ENCODE measurements at places on chromosomes 3 and 15.

GRCh38 chr3:30657914-30658313, 51.5 kb downstream of the TGFBR2 start:
- no peak for DNase-seq

- DNase-seq: no peak
Measured at GRCh38 chr3:156036258-156037053, 83.9 kb upstream of the KCNAB1 start.

DNA sequence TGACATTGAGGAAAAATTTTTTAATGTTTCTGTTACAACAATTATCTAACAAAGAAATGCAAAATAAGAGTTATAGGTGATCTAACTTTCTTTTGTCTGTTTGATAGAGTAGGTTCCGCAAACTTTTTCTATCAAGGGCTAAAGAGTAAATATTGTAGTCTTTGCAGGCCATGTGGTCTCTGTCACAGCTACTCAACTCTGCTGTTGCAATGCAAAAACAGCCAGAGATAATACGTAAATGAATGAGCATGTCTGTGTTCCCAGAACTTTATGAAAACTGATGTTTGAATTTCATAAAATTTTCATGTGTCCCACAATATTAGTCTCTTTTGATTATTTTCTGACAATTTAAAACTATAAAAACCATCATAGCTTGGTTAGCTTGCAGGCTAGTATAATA, 73.3 kb downstream of the SLC24A1 start:
- DNase-seq: no peak

GRCh38 chr15:72685301-72685924, 569 bp downstream of the HIGD2B start:
- DNase-seq: no peak

DNA sequence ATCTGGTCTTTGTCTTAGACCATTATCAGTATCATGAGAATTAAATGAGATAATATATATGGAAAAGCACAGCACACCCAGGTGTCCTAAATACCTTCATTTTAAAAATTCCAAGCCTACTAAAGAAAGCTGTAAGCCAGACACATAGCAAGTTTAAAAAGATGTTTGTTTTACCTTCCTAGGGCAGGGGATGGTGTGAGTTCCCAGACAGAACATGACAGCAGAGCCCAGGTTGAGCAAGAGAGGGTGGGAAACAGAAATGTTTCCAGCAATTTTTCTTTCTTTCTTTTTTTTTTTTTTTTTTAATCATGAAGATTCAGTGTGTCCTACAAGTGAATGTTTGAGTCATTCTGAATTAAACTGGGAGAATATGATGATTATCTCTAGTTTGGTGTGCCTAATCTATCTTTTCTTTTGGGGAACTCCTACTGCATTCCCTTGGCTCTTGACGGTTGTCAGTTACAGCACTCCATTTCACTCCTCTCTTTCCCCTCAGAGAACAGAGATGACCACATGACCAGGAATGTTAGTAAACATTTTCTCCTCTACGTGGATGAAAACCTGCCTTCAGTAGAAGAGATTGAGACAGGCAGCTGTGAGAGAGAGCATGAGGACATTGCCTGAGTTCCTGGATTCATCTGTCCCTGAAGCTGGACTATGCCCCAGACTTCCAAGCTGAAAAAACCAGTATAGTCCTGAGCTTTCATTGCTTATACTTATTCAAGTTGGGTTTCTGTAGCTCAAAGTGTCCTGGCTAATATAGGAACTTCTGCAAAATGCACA, 54.5 kb upstream of the ARL14 start:
- no peak for DNase-seq

- no peak for DNase-seq
Measured at GRCh38 chr15:58413253-58413652, 18.5 kb upstream of the LIPC start.

DNA sequence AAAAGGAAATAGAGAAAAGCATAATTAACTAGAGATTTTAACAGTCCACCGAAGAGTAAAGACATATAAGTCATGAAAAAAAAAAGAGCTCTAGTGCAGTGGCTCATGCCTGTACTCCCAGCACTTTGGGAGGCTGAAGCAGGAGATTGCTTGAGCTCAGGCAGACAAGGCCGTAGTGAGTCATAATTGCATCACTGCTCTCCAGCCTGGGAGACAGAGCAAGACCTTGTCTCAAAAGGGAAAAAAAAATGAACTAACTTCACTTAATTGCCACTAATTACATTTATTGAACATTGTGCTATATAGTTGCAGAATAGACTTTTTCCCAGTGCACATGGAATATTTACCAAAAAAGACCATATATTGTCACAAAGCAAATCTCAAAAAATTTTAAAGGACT, 221.8 kb downstream of the CBLB start:
- DNase-seq: peak; percentile 71

- peak; percentile 66 for DNase-seq
Measured at GRCh38 chr15:38038659-38039442, 104.4 kb downstream of the TMCO5A start.

GRCh38 chr3:51282931-51283330, 102.2 kb upstream of the MANF start:
- no peak for DNase-seq

GRCh38 chr3:4856136-4856535, 123.1 kb upstream of the BHLHE40 start:
- no peak for DNase-seq

DNA sequence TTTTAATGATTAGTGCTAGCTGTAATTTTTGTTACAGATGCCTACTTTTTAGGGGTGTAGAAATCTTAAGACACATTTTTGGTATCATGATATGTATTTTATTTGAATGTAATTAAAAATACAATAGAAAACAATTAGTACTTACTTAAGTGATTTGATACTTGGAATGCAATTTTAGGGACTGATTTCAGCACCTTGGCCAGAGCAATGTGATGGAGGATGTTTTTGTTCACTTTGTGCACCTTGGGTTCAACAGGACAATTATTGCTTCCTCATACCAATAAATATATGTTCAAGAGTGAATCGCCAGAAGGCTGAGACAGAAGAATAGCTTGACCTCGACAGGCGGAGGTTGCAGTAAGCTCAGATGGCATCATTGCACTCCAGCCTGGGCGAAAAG, 22.3 kb downstream of the GMNC start:
- no peak for DNase-seq

GRCh38 chr3:141795276-141795675, 32.1 kb downstream of the GRK7 start:
- DNase-seq: no peak

DNA sequence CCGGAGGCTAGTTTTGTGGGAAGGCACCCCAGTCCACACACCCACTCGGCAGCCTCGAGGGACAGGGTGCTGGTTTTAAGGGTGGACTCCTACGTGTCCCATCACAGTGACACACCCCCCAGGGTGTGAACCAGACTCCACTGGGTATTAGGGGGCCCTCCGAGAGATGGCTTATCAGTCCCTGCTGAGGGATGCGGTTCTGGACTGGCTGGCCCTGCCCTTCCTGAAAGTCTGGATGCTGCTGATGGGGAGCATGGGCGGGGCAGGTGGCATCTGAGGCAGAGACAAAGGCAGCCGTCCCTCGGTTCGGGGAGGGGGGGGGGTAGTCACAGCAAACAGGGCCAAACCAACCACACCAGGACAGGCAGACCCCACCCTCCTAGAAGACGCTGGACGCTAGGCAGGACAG, 939 bp upstream of the ULK3 start:
- no peak for DNase-seq

GRCh38 chr3:107367353-107367752, 9.9 kb upstream of the CCDC54 start:
- peak; percentile 66 for DNase-seq

GRCh38 chr3:151722856-151723255, 10.9 kb upstream of the AADACL2 start:
- no peak for DNase-seq

GRCh38 chr3:194654443-194654842, 17.5 kb downstream of the LSG1 start:
- DNase-seq: no peak

DNA sequence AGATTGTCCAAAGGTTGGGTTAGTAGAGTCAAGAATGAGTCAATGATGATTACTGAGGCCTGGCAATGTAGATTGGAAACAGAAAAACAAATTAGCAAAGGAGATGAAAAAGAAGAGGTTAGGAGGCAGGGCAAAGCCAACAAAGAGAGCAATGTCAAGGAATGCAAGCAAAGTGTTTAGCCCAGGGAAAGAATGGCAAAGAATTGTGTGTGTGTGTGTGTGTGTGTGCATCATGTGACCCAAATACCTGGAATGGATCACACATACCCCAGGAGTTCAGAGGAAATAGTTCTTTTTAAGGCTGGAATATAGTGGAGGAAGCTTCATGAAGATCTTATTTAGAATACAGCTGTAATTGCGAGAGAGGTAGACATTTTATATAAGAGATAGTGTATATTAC, 831.7 kb upstream of the ARPP21 start:
- DNase-seq: no peak

DNA sequence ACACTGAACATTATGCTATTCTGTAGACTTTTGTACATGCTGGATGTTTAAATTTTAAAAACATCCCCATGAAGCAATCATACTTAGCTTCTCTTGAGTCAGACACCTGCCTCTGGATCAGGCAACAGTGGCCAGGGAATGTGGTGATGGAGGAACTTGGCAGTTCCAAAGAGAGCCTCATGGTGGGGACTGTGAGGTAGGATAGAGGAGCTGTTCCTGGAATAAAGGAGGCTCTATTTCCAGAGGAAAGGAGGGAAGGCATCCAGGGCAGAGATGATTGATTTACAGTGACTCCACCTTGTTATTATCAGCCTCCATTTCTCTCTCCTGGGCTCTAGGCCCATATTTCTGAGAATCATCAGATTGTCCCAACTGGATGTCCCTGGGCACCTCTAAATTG, 35.0 kb upstream of the ABHD17C start:
- DNase-seq: peak; percentile 34

GRCh38 chr3:6396631-6397030, 464.3 kb upstream of the GRM7 start:
- no peak for DNase-seq

GRCh38 chr3:89847955-89848354, 740.5 kb downstream of the EPHA3 start:
- DNase-seq: no peak

- DNase-seq: no peak
Measured at GRCh38 chr3:186067360-186068242, 41.3 kb downstream of the ETV5 start.

DNA sequence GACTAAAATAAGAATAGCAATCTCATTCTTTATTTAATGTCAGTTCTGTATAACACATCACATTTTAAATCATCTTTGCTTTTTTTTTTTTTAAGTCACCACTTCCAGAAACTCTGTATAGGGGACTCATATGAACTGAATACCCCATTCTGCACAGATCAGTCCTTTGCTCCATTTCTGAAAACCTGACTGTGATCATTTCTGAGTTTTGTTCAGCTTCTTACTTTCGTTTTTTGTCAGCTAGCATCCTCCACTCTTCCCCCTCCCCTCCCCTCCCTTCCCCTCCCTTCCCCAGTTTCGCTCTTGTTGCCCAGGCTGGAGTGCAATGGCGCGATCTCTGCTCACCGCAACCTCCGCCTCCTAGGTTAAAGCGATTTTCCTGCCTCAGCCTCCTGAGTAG, 49.8 kb upstream of the SGO1 start:
- no peak for DNase-seq

DNA sequence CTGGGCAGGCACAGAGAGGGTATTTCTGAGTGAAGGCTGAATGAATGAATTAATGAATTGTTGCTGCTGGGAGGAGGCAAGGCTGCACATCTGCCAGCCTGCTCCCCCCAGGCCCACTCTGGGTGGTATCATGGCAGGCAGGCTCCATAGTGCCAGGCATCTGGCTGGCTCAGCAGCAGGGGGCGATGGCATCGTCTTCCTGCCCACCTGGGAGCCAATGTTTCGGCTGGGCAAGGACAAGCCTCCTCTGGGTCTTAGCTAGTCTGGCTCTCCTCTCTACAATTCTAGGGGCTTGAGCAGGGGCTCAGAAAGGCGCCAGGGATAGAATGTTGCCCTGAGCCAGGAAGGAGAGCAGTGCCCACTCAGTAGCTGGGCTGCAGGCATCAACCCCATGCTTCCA, 1.7 kb upstream of the TLR9 start:
- no peak for DNase-seq

- DNase-seq: no peak
Measured at GRCh38 chr3:143224716-143225115, 105.1 kb downstream of the CHST2 start.

DNA sequence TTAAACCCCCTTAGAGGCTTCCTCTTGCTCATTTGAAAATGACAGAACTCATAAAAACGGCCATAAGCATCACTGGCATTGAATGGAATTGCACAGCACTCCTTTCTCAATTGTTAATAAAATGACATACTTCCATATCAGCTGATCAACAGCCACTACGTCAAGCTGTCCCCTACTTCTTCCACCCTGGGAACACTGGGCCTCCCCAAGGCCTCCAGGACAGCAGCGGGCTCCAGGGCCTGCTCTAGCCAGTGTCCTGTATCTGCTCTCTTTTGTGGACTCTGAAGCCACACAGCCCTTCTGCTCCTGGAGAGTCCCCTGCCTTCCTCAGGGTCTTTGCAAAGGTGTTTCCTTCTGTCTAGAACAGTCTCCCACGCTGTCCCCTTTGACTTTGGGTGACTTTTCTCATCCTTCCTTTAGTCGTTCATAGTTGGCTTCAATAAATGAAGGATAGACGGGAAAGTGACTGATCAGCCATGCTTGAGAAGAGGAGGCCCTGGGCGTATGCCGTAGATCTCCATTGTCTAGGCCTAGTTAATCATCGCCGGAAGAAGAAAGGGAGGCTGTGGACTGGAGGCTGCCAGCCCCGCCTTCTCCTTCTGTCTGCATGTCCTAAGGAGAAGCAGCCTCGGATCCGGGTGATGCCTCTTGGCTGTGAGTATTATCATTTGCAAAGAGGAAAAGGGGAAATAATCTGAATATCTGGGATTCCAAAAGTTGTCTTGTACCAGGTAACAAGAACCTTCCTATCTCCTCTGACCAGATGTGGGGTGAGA, 4.7 kb upstream of the THSD4 start:
- no peak for DNase-seq

DNA sequence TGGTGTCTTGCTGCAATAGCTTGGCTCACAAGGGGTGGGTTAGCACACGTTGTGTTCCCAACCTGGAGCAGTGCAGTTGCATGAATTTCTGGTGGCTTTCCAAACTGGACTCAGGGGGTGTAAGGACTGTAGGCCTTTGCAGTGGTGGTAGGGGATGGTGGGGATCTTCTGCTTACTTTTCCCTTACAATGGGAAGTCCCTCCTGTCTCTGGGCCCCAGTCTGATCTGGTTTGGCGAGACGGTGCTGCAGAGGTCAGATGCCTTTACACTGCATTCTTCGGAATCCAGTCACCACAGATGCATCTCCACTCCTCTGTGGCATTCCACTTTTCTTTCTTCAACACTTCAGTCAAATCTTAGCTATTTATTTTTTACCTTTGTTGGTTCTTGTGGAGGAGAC, 132.1 kb downstream of the DOCK3 start:
- no peak for DNase-seq

- DNase-seq: no peak
Measured at GRCh38 chr3:12750658-12751071, 8.4 kb downstream of the TMEM40 start.

DNA sequence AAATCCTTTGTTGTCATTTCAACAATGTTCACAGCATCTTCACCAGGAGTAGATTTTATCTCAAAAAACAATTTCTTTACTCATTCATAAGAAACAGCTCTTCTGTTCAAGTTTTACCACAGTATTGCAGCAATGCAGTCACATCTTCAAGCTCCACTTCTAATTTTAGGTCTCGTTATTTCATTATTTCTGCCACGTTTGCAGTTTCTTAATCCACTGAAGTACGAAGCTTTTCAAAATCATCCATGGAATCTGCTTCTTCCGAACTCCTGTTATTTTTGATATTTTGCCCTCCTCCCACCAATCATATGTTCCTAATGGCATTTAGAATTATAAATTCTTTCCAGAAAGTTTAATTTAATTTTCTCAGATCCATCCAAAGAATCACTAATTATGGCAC, 12.6 kb upstream of the OR5K1 start:
- DNase-seq: no peak

Measured in HS-27A (cell line).